Uterus (tissue), 4 donors: ENCODE measurements at places on chromosomes 4 and X. TPM values are rescaled to one million over a fixed set of nuclear protein-coding genes. Genes with fewer than 3 reads are reported as not detected.

FGG gene
- total RNA-seq = not detected

GRCh38 chr4:169059306-169060211 lies 49.5 kb upstream of the CBR4 start:
- peak; percentile 20 for DNase-seq
- H3K4me1 ChIP-seq = no peaks in the 10 kb centered on the region
- H3K27ac ChIP-seq = peak overlapping the region; percentile 67
- no peaks in the 10 kb centered on the region for H3K27me3 ChIP-seq
- no peak overlapping the region for H3K4me3 ChIP-seq

PLA2G12A gene
- 24.2 TPM for total RNA-seq

- no peaks in the 10 kb centered on the region for H3K27me3 ChIP-seq
- no peak overlapping the region for H3K4me3 ChIP-seq
- H3K27ac ChIP-seq = no peak overlapping the region
- H3K4me1 ChIP-seq = no peaks in the 10 kb centered on the region
- DNase-seq = no peak
These were observed 410.9 kb downstream of the GRID2 start for GRCh38 chr4:92714640-92715039.

RASGEF1B gene
- total RNA-seq = 0.77 TPM

DCAF4L1 gene
- not detected for total RNA-seq

TMEM47 gene
- 80.2 TPM for total RNA-seq

PHF8 gene
- 30.5 TPM for total RNA-seq

DNA sequence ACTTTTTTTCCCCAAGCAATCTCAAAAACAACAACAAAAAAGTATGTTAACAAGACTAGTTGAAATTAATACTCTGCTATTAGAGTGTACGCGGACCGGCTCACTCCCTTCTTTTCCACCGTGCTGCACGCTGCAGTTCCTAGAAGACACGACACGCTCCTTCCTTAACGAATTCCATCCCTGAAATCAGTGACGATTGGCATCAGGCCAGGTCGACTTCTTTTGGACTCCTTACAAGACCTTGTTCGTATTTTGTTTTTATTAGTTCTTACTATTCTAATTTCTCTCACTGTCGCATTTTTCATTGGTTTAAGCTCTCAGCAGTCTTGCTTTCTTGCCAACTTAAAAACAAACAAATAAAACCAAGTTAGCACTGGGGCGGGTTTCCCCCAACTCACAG lies 175.8 kb upstream of the PITX2 start:
- no peak overlapping the region for H3K4me3 ChIP-seq
- no peaks in the 10 kb centered on the region for H3K36me3 ChIP-seq
- H3K4me1 ChIP-seq = no peaks in the 10 kb centered on the region
- no peak for DNase-seq
- no peak overlapping the region for H3K27ac ChIP-seq

GRCh38 chr4:168631241-168632162 lies 134.7 kb downstream of the PALLD start:
- peaks cover 5% of the 10 kb centered on the region for H3K4me1 ChIP-seq
- H3K4me3 ChIP-seq = peak overlapping the region; percentile 54
- peak overlapping the region; percentile 92 for H3K27ac ChIP-seq
- DNase-seq = peak; percentile 82
- H3K36me3 ChIP-seq = no peaks in the 10 kb centered on the region

DNA sequence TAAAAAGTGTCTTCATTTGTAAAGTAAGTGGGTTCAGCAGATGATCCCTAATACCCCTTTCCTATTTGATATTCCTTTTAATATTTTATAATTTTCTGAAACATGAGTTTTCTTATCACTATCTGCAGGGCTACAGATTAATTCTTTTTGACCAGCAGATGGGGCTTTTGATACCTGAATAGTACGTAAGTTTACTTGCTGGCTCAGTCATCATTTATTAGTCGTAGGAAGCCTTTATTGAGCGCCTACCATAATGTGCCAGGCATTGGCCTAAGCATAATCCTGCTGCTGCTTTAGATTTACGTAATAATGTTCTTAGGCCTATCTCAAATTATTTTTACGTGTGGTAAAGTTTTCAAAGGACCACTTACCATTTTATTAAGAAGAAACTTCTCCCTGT lies 33.1 kb downstream of the OSTC start:
- no peak overlapping the region for H3K27ac ChIP-seq
- H3K27me3 ChIP-seq = no peaks in the 10 kb centered on the region
- no peaks in the 10 kb centered on the region for H3K4me1 ChIP-seq
- DNase-seq = no peak

MAGEA4 gene
- total RNA-seq = not detected

GRCh38 chr4:55080174-55080865 lies 45.1 kb downstream of the KDR start:
- H3K27ac ChIP-seq = peak overlapping the region; percentile 72
- no peaks in the 10 kb centered on the region for H3K27me3 ChIP-seq
- no peaks in the 10 kb centered on the region for H3K4me1 ChIP-seq
- DNase-seq = no peak
- H3K4me3 ChIP-seq = no peak overlapping the region

RHOXF2B gene
- total RNA-seq = not detected

- no peaks in the 10 kb centered on the region for H3K4me1 ChIP-seq
- no peak for DNase-seq
- no peak overlapping the region for H3K4me3 ChIP-seq
- no peaks in the 10 kb centered on the region for H3K36me3 ChIP-seq
- H3K27ac ChIP-seq = no peak overlapping the region
- no peaks in the 10 kb centered on the region for H3K27me3 ChIP-seq
These were observed 715.4 kb downstream of the GRXCR1 start for GRCh38 chr4:43607827-43608461.

GRCh38 chrX:125205918-125206665 lies 113.6 kb upstream of the TEX13C start:
- H3K27ac ChIP-seq = peak overlapping the region; percentile 57
- peak overlapping the region; percentile 36 for H3K4me3 ChIP-seq
- H3K27me3 ChIP-seq = no peaks in the 10 kb centered on the region

- H3K27ac ChIP-seq = no peak overlapping the region
- no peak for DNase-seq
- no peak overlapping the region for H3K4me3 ChIP-seq
- H3K36me3 ChIP-seq = no peaks in the 10 kb centered on the region
- H3K4me1 ChIP-seq = peaks cover 4% of the 10 kb centered on the region
These were observed 62.7 kb downstream of the TMEM131L start for GRCh38 chr4:153528705-153529485.

DNA sequence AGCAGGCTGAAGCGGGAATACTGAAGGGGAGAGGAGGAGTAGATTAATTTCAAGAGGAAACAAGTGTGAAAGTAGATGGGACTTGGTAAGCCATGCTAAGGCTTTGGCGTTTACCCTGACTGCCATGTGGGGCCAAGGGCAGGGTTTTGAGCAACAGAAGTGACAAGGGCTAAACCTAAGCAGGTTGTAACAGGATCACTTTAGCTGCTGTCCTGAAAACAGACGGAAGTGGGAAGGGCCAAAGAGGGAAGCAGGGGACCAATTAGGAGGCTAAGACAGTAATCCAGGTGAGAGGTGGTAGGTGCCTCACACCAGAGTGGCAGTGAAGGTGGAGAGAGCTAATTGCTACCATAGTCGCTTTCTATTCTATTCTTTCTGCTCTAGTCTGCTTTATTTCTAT lies 166.5 kb downstream of the PJA1 start:
- no peaks in the 10 kb centered on the region for H3K36me3 ChIP-seq
- H3K27ac ChIP-seq = no peak overlapping the region
- H3K4me3 ChIP-seq = no peak overlapping the region
- H3K4me1 ChIP-seq = peaks cover 7% of the 10 kb centered on the region

- H3K27ac ChIP-seq = no peak overlapping the region
- no peak for DNase-seq
- no peak overlapping the region for H3K4me3 ChIP-seq
- no peaks in the 10 kb centered on the region for H3K36me3 ChIP-seq
- no peaks in the 10 kb centered on the region for H3K27me3 ChIP-seq
These were observed 421.9 kb downstream of the ANKRD50 start for GRCh38 chr4:124290678-124291077.

CTAG1B gene
- total RNA-seq = not detected

BMP3 gene
- total RNA-seq = 1.3 TPM

- no peaks in the 10 kb centered on the region for H3K36me3 ChIP-seq
- DNase-seq = no peak
- H3K4me3 ChIP-seq = no peak overlapping the region
- no peak overlapping the region for H3K27ac ChIP-seq
These were observed 791.3 kb downstream of the RAB28 start for GRCh38 chr4:12692815-12693214.

BTK gene
- 1.3 TPM for total RNA-seq

GRCh38 chrX:154654372-154654771 lies 993 bp upstream of the CTAG2 start:
- no peak overlapping the region for H3K27ac ChIP-seq
- no peaks in the 10 kb centered on the region for H3K4me1 ChIP-seq
- no peak for DNase-seq
- no peaks in the 10 kb centered on the region for H3K27me3 ChIP-seq
- H3K36me3 ChIP-seq = no peaks in the 10 kb centered on the region
- H3K4me3 ChIP-seq = no peak overlapping the region

FSTL5 gene
- total RNA-seq = not detected

UGT2A1 gene
- not detected for total RNA-seq

DNA sequence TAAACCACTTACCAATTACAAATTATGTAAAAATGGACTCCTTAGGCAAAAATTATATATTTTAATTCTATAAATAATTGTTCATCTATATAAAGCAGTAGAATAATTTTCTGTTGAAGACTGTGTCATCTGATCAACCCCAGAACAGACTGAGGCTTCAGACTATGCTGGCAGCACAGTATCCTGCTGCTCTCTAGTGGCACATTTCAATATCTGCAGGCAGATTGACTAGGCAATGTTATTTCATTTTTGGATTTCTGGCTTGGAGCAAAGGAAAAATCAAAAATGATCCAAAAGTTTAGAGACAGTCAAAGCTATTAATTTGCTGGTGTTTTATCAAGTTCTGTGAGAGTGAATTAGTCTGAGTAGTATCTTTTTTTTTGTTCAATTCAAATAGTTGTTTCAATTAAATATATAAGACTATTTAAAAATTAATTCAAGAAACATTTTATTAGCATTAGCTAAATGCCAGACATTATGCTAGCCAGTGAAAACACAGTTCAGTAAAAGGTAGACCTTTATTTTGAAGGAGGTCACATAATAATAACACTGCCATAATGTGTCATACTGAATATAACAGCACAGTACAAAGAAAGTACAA lies 21.3 kb upstream of the SULT1E1 start:
- H3K4me1 ChIP-seq = no peaks in the 10 kb centered on the region
- H3K4me3 ChIP-seq = no peak overlapping the region
- no peaks in the 10 kb centered on the region for H3K27me3 ChIP-seq
- no peaks in the 10 kb centered on the region for H3K36me3 ChIP-seq

DNA sequence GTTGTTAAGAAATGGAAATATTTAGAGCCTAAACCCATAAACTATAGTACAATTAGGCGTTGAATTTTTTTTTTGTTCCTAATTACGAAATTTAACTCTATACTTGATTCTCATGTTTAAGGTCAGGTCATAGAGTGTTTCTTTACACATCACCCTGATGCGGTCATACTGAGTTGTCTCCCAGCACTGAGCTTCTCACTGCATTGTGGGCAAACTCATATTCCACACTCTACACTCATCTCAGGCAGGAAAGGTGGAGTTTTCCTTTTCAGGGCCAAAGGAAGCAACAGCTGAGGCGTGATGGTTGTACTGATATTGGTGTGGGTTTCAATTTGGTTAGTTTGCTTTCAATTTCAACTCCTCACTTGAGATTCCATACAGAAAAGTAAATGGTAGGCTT lies 75.4 kb downstream of the FAT4 start:
- no peaks in the 10 kb centered on the region for H3K36me3 ChIP-seq
- no peaks in the 10 kb centered on the region for H3K27me3 ChIP-seq
- H3K27ac ChIP-seq = peak overlapping the region; percentile 81

DNA sequence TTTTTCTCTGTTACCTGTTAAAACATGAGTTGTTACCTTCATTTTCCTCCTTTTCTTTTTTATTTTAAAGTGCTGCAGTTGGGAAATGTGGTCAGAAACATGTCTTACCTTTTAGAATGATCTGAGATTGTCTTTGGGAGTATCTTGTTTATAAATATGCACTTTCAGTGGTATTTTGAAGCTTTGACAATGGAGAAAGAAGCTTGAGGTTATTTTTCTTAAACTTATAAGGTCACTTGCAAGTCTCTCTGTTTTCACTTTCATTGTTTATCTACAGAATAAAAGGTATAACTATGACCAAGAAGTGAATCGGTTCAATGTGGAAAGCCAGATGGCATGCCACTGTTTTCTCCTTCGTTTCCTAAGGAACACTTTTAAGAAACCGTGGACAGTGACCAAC lies 167.5 kb upstream of the SLC7A11 start:
- H3K36me3 ChIP-seq = no peaks in the 10 kb centered on the region
- no peaks in the 10 kb centered on the region for H3K27me3 ChIP-seq
- no peak overlapping the region for H3K4me3 ChIP-seq
- DNase-seq = no peak
- no peaks in the 10 kb centered on the region for H3K4me1 ChIP-seq
- no peak overlapping the region for H3K27ac ChIP-seq

GRCh38 chrX:112368371-112368770 lies 285.8 kb upstream of the TRPC5 start:
- H3K27me3 ChIP-seq = no peaks in the 10 kb centered on the region
- no peaks in the 10 kb centered on the region for H3K4me1 ChIP-seq
- H3K36me3 ChIP-seq = no peaks in the 10 kb centered on the region
- H3K4me3 ChIP-seq = no peak overlapping the region

GRCh38 chrX:23952984-23953907 lies 45.4 kb downstream of the CXorf58 start:
- H3K4me1 ChIP-seq = no peaks in the 10 kb centered on the region
- H3K27ac ChIP-seq = no peak overlapping the region
- no peak overlapping the region for H3K4me3 ChIP-seq
- no peaks in the 10 kb centered on the region for H3K27me3 ChIP-seq

GATA1 gene
- total RNA-seq = not detected

DNA sequence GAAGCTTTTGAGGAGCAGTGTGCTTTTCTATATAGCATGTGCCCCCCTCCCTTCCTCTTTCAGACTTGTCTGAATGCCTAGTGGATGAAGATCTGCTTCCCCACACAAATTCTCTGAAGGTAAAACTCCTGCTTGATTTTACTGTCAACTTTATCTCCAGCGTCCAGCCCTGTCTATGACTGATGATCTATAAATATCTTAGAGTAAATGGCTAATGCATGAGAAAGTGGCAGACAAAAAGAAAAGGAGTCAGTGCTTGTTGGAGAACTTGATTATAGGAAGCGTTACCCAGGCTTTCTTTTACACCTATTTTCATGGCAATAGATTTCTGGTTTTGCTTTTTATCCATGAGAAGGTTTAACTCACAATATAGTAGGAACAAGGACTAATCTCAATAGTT lies 168.3 kb upstream of the HS3ST1 start:
- no peak overlapping the region for H3K4me3 ChIP-seq
- no peak overlapping the region for H3K27ac ChIP-seq
- no peaks in the 10 kb centered on the region for H3K36me3 ChIP-seq
- no peaks in the 10 kb centered on the region for H3K4me1 ChIP-seq

GRCh38 chr4:74161666-74162450 lies 3.9 kb downstream of the MTHFD2L start:
- H3K4me3 ChIP-seq = no peak overlapping the region
- no peak for DNase-seq
- no peaks in the 10 kb centered on the region for H3K4me1 ChIP-seq
- H3K36me3 ChIP-seq = no peaks in the 10 kb centered on the region
- no peak overlapping the region for H3K27ac ChIP-seq

GRCh38 chr4:52873861-52874343 lies 11.8 kb downstream of the RASL11B start:
- no peak overlapping the region for H3K4me3 ChIP-seq
- H3K27ac ChIP-seq = no peak overlapping the region
